A549 (cell line): ENCODE measurements at places on chromosomes 13 and 19. TPM values are rescaled to one million over a fixed set of nuclear protein-coding genes. Genes with fewer than 3 reads are reported as not detected.

DNA sequence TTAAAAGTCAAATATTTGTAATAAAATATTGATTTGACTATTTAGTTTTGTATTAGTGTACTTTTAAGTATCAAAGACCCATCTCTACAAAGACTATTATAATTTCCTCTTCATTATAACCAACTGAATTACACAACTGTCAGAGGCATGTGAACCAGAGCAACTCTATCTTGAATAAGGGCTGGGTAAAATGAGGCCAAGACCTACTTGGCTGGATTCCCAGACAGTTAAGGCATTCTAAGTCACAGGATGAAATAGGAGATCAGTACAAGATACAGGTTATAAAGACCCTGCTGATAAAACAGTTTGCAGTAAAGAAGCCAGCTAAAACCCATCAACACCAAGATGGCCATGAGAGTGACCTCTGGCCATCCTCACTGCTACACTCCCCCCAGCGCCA lies 36.2 kb upstream of the ATP12A start:
- no peak for DNase-seq

GRCh38 chr19:51098365-51099046 lies 9.7 kb downstream of the CTU1 start:
- DNase-seq: no peak

GRCh38 chr13:72931311-72931710 lies 127.5 kb upstream of the KLF5 start:
- DNase-seq: no peak

GRCh38 chr19:48370955-48371354 lies 6.8 kb downstream of the SYNGR4 start:
- DNase-seq: no peak

DNA sequence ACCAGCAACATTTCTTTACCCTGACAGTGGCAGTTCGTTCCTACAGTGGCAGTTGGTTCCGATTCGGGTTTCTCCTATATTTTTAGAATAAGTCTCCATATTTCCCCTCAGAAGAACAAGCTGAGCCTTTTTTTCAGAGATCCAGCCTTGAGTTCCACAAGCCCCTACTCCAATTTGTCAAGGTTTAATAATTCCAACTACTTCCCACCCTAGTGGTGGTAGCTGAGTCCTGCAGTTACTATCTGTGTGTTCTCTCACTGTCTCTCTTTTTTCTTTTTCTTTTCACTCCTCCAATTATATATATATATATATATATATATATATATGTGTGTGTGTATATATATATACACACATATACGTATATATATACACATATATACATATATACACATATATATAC lies 1347.3 kb downstream of the PCDH9 start:
- no peak for DNase-seq

- DNase-seq: no peak
Observed at GRCh38 chr13:27188239-27188638, 16.6 kb upstream of the USP12 start.

The POGLUT2 gene
- 5.2 to 5.3 TPM (median 5.3 TPM) in 3 replicates for polyA plus RNA-seq

DNA sequence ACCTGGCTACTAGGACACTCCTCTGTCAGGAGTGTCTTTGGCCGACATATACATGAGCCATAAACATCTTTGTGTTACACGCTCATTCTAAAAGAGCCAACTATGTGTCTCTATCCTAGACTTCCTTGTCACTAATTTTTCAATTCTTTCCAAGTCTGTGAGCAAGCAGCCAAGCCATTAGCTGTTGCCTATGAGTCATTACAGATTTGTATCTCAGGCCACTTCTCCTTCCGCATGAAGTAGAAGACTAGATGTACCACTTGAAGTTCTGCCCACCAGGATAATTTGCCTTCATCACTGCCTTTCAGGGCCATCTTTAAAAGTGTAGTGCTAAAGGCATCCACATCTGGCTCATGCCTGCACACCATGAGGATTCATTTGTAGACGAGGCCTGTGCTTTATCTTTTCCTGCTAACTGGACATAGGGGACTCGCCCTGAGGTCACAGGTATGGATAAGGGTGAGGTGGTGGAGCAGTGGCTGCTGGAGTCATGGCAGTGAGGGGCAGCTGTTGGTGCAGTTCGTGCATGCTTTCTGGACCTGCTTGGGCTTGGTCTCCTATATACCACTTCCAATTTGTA lies 126.1 kb upstream of the KL start:
- DNase-seq: no peak

The NPAS1 gene
- polyA plus RNA-seq: 2.3 to 3.5 TPM (median 3.4 TPM) in 3 replicates

DNA sequence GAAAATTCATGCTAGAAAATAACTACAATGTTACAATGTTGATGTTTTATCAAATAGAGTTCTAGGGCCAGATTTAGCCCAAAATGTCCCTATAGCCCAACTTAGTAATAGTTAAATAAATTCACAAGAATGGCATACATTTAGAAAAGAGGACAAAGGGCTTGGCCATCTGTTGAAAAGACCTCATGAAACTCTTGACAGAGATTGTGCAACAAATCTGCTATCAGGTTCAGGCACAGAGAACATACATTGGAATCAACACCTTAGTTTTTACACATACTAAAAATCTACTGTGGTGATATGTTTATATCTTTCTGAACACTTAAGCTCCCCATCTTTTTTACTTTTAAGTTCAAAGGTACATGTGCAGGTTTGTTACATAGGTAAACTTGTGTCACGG lies 298.3 kb upstream of the DACH1 start:
- no peak for DNase-seq

The N4BP2L1 gene
- 0.41 to 0.64 TPM (median 0.55 TPM) in 3 replicates for polyA plus RNA-seq

- no peak for DNase-seq
Observed at GRCh38 chr13:46152627-46153328, 29.2 kb downstream of the LCP1 start.

DNA sequence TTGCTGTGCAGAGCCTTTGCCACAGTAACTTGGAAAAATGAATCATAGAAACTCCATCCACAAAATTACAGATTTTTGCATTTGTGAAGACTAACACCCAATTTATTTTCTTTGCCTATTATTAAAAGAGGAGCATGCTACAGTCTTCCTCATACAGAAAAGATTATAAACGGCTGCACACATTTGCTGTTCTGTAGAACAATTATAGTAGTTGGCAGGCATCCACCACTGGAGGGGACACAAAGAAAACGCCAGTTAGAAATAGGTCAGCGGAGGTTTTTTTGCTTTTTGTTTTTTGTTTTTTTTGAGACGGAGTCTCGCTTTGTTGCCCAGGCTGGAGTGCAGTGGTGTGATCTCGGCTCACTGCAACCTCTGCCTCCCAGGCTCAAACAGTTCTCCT lies 51.6 kb downstream of the SACS start:
- no peak for DNase-seq

DNA sequence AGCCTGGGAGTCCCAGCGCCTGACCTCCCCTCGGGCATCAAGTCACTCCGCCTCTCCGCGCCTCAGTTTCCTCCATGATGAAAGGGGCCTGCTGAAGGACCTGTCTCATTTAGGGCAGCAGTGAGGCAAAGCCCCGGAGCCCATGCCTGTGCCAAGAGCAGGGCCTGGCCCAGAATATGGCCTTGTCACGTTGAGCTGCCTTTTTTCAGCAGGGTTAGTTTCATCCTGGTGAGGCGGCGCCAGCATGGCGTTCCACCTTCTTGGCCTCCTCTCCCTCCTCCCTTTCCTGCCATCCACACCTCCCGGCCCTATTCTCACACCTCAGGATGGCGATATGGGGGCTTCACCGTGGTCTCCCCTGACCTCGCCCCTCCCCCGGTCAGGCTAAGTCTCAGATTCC lies 30.2 kb downstream of the PAK4 start:
- no peak for DNase-seq

DNA sequence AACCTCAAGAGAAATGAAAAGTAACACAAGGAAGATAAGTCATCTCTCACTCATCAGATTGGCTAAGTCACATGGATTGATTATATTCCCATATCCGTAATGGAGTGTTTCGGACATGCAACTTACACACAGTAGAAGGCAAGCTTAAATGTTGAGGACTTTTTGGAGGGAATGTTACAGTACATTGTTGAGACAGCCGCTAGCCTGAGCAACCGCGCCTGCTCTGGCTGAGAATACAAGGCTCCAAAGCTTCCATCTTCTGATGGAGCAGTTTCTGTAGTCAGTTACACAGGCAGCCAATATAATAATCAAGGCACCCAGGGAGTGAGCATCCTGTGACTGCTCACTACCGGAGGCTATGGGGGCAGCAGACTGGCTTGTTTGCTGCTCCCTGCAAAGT lies 1.0 kb upstream of the CRYL1 start:
- no peak for DNase-seq

GRCh38 chr13:94129490-94129894 lies 350.0 kb downstream of the DCT start:
- no peak for DNase-seq

GRCh38 chr13:38899571-38899970 lies 91.1 kb downstream of the STOML3 start:
- no peak for DNase-seq

The MIA gene
- not detected in 3 replicates for polyA plus RNA-seq

The LILRA6 gene
- not detected in 3 replicates for polyA plus RNA-seq

GRCh38 chr13:33004511-33004910 lies 11.7 kb upstream of the KL start:
- DNase-seq: no peak

The CEACAM4 gene
- not detected in 3 replicates for polyA plus RNA-seq

The CTXN1 gene
- 7.9 to 10.7 TPM (median 9.9 TPM) in 3 replicates for polyA plus RNA-seq

The ATCAY gene
- polyA plus RNA-seq: 0.03 to 0.24 TPM in 2 of 3 replicates, not detected in the other

DNA sequence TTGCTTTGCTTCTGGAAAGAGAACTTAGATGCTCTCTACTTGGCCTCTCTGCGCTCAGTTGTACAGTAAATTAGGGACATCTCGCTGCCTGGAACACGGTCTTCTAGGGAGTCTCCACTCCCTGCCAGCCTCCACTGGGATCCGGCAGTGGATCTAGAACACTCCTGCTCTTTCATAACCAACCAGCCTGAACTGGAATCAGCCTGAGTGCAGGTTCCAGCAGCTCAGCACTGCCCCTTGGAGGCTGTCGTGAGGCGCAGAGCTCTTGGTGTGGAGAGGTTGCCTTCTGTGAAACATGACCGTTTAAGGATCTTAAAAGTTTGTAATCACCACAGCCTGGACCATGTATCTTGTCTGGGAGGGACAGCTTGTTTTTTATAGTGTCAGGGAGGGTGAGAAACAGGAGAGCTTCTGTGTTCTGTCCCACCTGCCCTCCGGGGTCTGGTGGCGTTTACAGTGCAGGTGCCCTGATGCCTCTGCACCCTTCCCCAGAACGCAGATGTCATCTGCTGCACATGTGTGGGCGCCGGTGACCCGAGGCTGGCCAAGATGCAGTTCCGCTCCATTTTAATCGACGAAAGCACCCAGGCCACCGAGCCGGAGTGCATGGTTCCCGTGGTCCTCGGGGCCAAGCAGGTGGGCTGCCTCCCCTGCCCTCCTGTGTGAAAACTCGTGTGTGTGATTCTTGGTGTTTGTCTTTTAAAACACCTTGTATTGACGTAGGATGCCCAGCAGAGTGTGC lies 24.8 kb downstream of the UPF1 start:
- no peak for DNase-seq

The TMEM190 gene
- 1.2 to 1.9 TPM (median 1.7 TPM) in 3 replicates for polyA plus RNA-seq

GRCh38 chr19:33767898-33768413 lies 28.7 kb upstream of the KCTD15 start:
- peak; percentile 42 for DNase-seq

DNA sequence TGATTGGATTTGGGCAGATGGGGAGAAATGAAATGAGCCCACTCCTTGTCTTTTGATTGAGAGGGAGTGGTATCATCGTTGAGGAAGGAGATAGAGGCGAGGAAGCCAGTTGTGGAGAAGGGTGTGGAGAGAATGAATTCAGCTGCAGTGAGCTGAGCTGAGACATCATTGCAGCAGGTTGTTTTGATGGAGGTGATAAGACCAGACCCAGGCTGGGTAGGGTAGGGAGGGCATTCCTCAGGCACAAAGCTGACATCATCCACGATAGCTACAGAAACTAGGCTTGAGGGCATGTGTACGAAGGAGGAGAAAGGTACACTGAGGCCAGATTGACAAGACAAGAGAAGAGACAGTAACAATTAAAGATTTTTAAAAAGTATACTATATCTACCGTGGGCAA lies 1500.9 kb upstream of the SLC10A2 start:
- DNase-seq: no peak

- DNase-seq: no peak
Observed at GRCh38 chr13:35131471-35131870, 189.4 kb downstream of the NBEA start.

DNA sequence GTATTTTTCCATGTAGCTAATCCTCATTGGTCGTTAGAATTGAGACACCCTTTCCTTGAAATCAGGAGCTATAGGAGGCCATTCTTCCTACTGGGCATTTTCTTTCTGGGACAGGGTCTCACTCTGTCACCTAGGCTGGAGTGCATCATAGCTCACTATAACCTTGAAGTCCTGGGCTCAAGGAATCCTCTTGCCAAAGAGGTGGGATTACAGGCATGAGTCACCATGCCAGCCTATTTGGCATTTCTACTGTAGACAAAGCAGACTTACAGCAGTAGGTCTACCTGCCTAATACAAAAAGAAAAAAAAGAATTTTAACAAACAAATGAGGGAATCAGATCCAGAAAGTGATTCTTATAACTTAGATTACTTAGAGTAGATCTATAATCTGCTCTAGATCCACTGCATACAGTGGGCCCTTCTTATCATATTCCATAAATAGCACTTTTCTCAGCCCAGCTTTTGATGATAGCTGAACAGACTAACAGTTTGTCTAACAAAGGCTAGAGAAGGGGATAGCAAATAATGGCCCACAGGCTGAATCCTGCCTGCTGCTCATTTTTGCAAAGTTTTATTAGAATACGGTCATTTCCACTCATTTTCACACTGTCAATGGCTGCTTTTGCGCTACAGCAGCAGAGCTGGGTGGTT lies 36.7 kb upstream of the USPL1 start:
- DNase-seq: no peak

GRCh38 chr19:43562226-43562697 lies 13.1 kb downstream of the XRCC1 start:
- no peak for DNase-seq

DNA sequence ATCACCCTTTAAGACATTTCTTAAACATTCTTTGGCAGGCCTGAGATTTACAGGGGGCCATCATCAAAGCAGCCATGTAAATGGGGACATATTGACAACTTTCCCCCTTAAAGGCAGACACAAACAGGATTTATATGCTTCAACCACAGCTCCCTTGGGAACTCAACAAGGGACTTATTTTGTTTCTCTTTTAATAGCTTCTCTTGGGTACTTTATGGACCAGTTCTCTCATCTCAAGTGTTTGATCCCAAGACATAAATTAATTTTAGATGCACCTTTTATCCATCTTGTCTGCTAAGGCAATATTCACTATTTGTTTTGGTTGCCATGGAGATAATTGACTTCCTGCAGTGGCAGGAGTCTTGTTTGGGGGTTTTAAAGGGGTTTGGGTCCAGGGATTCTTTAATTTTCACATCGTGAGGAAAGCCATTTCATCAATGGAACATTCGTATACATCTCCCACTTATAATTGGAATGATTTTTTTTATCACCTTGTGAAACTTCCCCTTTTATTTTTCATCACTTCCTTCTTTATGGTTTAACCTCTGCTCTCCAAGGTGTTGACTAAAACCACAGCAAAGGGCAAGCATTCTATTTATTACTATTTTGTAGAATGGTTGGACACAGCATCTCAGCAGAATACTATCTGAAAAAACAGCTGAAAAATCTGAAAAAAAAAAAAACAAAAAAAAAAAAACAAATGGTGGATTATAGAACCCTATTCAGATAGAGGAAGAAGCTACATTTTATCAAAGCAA lies 726.0 kb downstream of the DIAPH3 start:
- DNase-seq: no peak
